ENCODE measurements at places on chromosomes 7 and 10.

- no peak for DNase-seq
Measured at GRCh38 chr10:77911535-77912123, 14.9 kb downstream of the DLG5 start.

- DNase-seq = no peak
Measured at GRCh38 chr10:121984463-121984862, 4.5 kb upstream of the TACC2 start.

GRCh38 chr7:102983602-102984001 lies 70.8 kb downstream of the LRRC17 start:
- no peak for DNase-seq

DNA sequence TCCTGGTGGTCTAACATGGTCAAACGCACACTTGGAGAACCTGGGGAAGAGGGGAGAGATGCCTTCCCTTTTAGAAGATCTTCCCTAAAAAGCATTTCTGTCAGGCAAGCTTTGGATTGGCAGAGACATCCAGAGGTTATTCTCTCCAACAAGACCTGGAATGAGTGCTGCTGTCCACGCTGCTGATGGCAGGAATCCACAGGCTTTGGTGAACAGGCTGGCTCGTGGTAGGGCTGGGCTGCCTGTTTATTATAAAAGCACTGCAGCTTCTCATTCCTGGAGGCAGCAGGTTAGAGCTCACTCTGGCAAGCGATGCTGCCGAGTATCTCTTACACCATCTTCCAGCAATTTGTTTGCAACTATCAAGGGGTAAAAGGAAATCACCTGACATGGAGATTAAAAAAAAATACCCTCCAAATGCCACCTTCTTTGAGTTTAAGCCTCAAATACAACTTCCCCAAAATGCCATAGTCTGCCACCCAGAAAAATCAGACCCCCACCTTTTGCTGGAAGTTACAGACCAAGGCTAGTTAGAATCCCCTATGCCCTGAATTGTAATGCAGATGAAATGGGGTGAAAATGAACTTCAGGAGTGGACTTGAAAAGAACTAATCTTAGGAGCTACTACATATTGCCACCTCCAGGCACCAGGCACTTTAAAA lies 152.1 kb upstream of the KMT2E start:
- DNase-seq = no peak

GRCh38 chr10:97291357-97292096 lies 910 bp downstream of the ARHGAP19 start:
- peak; percentile 20 for DNase-seq

DNA sequence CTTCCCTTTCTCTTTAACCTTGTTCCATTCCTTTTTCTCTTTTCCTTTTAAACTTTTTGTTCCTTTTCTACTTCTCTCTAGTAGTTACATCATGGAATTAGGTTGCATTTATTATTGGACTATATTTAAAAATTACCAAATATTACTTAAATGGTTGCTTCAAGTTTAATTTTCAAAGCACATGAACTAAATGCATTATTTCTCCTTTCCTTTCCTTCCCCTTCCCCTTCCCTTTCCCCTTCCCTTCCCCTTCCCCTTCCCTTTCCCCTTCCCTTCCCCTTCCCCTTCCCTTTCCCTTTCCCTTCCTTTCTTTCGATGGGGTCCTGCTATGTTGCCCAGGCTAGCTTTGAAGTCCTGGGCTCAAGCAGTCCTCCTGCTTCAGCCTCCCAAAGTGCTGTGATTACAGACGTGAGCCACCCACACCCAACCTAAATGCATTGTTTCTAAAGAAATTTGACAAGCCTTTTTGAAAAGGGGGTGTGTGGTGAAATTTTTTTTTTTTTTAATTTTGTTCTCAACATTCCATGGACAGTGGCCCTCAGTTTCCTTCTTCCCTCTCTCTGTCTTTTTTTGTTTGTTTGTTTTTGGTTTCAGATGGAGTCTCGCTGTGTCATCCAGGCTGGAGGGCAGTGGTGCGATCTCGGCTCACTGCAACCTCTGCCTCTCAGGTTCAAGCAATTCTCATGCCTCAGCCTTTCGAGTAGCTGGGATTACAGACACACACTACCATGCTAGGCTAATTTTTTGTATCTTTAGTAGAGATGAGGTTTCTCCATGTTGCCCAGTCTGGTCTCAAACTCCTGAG lies 31.2 kb downstream of the TMEM60 start:
- DNase-seq = no peak

DNA sequence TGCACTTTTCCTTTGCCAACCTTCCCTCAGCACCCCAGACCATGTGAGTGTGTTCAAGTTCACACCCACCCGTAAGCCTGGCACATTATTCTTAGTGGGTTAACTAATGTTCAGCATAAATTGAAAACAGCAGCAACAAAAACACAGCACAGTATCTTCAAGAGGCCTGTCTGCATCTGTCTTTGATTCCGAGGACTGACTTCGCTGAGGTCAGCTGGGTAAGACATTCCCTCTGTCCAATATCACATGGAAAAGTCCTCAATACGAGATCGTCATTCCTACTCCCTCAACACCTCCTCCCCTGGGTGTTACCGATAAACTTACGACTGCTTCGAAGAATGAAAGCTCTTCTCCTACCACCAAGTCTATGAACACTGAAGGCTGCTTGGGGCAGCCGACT lies 218.8 kb downstream of the SFMBT2 start:
- DNase-seq = no peak

DNA sequence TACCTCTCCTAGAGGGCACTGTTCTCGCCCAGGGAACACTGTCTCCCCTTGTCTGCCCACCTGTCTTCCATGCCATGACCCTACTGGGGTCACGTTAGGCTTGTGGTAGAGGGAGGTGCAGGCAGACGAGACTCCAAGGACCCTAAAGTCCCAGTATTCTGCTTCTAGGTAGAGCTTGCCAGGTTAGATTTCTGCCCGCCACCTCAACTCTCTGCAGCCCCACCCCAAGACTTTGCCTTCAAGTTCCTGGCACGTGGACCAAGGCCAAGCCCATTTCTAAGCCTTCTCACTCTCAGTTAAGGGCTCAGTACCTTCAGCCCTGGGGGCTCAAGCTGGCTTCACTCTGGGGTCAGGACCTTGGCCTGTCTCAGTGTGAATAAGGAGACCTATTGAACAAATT lies 16.1 kb downstream of the PRKAG2 start:
- no peak for DNase-seq

DNA sequence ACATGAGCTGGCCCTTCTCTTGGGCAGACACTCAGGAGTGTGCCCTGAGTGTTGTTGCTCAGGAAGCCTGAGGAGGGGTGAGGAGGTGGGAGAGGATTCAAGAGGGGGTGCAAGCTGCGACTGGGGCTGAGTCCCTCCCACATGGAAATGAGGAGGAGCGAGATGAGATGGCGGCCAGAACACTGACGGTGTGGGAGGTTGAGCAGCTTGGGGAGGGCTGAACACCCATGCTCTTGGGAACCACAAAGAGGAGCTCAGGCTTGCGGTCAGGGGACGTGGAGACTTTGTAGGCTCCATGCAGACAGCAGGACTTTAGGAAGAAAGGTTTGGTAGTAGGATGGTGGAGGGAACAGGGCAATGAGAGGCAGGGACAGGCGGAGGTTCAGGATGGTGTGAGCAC lies 163.2 kb upstream of the SHH start:
- DNase-seq = no peak

- peak; percentile 75 for DNase-seq
Measured at GRCh38 chr7:73811760-73812168, 19.0 kb upstream of the CLDN4 start.

DNA sequence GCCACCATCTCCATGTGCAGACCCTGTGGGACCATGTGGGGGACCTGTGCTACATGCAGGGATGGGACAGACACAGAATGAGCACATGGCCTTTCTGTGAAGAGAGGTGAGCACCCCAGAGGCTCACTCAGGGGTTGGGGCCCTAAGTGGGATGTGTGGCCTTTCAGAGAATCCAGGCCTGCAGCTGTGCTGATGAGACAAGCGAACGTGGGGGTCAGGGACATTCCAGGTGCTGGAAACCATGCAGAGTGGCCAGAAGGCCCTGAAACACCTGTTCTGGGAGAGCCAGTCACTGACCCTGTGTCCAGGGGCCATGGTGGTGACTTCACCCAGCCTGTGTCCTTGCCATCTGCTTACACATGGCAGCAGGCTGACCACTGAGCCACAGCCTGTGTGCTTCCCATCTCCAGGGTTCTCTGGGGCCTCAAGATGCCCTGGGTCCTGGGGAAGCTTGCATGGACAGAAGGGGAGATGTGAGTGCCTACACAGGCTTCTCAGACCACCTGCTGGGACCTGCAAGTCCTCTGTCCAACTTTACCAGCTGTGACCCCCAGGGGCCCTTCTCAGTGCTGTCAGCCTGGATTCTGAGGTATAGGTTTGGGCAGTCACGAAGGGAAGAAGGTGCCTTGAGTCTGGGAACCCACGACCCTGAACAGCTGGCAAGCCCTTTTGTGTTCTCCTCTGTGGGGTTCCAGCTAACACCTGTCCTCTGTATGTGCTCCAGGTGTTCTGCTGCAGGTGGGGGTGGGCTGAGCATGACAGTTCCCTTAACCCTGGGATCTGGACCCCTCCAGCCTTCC lies 17.6 kb downstream of the RAMP3 start:
- no peak for DNase-seq

- no peak for DNase-seq
Measured at GRCh38 chr10:117748058-117748457, 205.5 kb downstream of the EMX2 start.

GRCh38 chr10:128411643-128412042 lies 285.4 kb upstream of the MKI67 start:
- no peak for DNase-seq

DNA sequence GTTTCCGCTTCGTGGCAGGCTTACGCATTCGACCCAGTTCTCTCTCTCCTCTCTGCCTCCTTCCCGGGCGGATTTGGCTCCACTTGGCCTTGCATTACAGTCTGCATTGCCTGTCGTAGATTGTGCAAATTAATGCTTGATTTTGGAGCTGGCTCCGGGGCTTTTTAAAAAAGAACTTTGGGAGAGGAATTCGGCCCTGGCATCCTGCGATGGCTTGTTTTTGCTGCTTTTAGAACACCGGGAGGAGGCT lies 767 bp downstream of the EIF4EBP2 start:
- no peak for DNase-seq

DNA sequence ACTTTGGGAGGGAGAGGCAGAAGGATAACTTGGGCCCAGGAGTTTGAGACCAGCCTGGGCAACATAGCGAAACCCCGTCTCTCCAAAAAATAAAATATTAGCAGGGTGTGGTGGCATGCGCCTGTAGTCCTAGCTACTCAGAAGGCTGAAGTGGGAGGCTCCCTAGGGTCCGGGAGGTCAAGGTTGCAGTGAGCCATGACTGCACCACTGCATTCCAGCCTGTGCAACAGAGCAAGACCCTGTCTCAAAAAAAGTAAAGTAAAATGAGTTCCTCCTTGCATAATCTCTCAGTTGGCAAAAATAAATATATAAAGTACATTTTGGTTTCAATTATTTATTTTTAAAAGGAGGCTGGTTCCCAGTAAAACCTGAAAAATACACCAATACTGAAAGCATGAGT lies 11.8 kb downstream of the NANOS1 start:
- DNase-seq = no peak

DNA sequence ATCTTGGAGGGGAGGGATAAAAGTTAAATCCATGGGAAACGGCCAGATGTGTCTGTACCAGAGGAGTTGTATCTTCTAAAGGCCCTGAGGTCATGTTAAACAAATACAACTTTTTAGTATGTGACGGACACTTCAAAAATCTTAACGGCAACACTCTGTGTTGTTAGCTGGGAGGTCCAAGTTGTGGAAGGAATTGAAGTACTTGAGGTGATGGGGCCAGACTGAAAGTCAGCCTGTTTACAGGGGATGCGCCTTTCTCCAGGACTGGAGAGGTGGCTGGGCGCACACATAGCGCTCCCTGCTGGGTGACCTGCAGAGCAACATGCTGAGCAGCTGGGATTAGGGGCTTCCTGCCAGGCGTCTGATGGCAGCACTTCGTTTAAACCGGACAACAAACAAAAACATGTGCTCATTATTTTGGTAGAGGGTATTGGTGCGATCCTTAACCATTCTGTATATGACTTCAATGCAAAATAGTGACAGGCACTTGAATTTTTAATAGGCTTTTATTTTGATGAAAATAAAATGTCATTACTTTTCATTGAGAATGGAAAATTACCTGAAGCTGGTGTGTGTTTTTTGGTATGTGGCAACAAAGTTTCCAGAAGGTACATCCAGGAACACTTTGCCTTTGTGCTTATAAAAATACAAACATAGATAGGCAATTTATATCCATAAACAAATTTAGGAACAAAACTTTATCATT lies 198.2 kb downstream of the MLLT10 start:
- DNase-seq = peak; percentile 57

DNA sequence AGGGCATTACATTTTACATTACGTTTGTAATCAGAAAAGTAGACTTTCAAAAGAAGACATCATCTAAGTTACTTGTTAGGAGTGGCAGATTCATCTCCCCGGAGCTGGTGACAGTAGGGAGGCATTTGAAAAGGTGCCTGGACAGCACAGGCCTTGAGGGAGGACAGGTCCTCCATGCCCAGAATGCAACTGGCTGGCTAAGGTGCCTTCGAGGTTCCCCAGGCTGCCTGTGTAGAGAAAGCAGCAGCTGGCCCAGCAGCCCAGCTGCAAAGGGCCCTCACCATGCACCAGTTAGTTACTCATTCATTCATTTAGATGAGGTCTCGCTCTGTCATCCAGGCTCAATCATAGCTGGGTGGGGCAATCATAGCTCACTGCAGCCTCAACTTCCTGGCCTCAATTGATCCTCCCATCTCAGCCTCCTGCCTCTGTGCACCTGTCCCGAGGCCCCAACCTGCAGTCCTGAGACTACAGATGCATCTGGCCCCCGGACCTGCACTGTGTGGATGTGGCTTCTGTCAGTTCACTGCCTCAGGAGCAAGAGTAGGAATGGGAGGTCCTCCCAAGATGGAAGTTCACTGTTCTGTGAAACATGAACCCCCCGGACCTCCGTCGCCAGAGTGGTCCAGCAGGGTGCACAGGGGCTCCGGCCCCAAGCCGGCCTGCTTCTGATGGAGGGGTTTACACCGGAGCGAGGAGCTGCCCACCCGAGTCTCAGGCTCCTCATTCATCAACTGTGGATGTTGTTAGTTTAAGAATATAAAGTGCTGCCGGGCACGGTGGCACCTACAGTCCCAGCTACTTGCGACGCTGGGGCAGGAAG lies 36.6 kb downstream of the PRKAG2 start:
- no peak for DNase-seq
